Stimulated activated CD4-positive, alpha-beta T cell treated with anti-CD3 and anti-CD28 coated beads, Interleukin-1b, Interleukin-23, amount 100 ng/mL, for 1 hour (primary cell): ENCODE measurements at places on chromosomes 3 and 15.

DNA sequence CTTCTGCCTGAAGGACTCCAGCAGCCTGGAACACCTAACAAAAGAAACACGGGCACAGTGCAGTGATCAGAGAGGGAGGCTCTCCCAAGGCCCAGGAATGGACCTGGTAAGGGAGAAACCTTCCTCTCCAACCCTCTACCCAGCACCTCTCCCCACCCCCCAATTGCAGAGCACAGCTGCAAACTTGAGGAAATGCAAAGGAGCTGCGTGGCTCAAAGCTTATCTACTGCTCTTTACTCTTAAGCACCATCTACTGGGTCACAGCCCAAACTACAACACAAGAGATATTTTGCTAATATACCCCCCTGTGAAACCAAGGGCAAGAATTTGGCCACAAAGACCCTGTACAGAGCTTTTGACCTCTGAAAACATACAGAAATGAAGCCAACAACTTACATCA lies 328.3 kb downstream of the OXSM start:
- no peak for DNase-seq

DNA sequence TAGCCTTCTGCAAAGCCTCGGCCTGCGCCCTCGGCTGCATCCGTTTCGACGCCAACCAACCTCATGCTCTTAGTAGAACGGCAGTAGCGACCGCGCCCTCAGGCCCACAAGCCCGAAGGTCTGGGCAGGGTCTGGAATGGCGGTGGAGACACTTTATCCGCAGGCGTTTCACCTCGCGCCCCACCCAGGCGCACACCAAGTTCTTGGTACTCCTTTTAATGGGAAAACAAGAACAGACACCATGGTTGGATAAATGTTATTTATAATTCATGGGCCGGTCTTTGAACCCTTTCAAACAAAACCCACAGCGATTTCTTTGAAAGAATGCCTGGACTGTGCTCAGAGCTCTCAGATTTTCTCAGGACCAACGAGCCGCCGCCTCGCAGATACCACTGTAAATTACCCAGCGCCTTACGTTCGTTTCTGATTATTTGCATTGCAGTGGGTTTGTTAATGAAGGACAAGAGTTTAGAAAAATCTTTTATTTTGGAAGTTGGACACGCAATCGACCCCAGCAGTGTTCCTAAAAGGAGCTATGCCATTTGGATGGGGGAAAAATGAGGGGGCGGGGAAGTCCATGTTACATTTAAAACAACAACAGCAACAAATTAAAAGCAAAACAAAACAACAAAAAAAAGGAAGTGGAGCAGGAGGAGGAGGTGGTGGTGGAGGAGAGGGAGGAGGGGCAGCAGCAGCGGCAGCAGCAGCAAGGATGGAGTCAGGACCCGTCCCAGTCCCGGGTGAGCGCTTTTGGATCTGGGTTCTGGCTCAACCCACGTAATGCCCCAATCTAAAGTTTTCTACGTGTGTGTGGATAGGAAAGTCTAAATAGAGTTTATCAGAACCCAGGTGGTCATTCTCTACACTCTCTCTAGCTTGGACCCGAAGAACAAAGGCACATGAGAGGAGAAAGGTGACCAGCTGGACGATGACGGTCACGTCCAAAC lies 993 bp upstream of the ISL2 start:
- no peak for DNase-seq

- DNase-seq: no peak
Measured at GRCh38 chr3:195715134-195715533, 5.6 kb upstream of the MUC20 start.

- no peak for DNase-seq
Measured at GRCh38 chr3:187769771-187770170, 24.5 kb upstream of the BCL6 start.

DNA sequence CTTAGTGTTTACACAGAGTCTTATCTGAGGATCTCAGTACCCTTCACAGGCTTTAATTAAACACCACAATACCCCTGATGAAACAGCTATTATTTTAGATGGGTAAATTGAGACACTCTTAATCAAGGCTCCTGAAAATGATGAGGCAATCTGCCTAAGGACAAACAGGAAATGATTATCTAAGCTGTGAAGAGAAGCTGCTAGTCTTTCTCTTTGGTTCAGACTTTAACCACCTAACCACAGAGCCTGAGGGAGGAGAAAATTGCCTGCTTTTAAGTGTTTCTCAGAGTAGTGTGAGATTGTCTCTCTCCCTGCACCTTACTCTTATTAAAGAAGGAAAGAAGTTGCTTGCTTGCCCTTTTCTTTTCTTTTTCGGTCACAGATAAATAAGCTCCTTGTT lies 364.3 kb upstream of the ADAMTS9 start:
- DNase-seq: no peak

DNA sequence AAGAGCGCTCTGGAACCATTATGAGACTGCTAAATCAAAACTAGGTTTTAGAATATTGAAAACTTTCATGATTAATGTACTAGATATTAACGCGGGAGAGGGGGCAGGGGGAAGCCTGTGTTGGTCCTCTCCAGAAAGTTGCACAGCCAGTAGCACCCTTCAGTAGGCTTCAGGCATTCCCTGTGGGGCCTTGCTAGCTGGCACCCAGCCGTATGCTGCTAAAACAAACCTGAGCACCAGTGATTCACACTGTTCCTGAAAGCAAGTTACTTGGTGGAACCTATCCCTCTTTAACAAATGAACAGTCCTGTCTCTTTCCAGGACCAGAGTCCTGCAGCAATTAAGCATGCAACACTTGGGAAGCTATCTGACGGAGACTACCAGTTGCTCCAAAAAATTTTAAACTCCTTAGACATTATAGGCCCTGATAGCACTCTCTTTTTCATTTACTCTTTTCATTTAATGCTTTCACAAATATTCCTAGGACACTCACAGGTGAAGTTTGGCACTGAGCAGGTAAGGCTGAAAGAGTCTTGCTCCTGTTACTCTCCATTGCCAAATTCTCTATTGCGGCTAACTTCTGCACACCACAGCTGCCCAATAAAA lies 1.2 kb upstream of the ATRIP start:
- no peak for DNase-seq

DNA sequence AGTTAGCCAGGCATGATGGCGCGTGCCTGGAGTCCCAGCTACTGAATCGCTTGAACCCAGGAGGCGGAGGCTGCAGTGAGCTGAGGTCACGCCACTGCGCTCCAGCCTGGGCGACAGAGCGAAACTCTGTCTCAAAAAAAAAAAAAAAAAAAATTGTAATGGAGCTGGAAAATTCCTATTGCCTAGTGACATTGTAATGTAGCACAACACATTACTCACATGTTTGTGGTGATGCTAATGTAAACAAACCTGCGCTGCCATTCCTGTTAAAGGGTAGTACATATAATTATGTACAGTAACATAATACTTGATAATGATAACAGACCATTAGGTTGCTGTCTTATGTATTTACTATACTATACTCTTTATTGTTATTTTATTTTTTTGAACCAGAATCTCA lies 39.1 kb downstream of the KNL1 start:
- DNase-seq: no peak

- no peak for DNase-seq
Measured at GRCh38 chr3:182617500-182617899, 175.8 kb upstream of the ATP11B start.

GRCh38 chr15:70504299-70504951 lies 258.9 kb downstream of the UACA start:
- no peak for DNase-seq

DNA sequence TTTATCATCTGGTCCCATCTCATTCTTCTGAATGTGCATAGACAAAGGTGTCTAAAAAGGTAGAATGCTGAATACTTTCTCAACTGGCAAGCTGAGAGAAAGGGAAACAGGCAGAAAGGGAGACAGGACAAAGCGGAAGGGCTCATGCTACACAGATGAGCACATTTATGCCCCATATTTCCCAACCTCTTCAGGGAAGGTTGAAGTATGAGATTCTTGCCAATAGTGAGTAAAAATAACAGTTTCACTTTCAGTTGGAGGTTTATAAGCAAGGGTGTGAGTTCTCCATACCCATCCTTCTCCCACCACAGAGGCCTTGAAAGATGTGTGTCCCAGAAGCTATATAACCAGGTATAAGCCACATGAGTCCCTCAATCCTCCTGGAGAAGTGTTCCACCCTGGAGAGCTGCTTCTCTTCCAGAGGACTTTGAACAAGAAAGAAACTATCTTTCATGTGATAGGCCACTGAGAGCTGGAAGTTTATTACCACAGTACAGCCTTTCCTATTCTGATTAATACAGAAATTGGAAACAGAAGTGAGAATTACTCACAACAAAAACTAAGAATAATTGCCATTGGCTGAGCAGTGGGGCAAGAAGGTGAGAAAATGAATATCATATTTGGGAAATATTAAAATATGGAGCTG lies 709.4 kb upstream of the NR2F2 start:
- no peak for DNase-seq

- DNase-seq: no peak
Measured at GRCh38 chr3:39362192-39362591, 21.0 kb upstream of the SLC25A38 start.

DNA sequence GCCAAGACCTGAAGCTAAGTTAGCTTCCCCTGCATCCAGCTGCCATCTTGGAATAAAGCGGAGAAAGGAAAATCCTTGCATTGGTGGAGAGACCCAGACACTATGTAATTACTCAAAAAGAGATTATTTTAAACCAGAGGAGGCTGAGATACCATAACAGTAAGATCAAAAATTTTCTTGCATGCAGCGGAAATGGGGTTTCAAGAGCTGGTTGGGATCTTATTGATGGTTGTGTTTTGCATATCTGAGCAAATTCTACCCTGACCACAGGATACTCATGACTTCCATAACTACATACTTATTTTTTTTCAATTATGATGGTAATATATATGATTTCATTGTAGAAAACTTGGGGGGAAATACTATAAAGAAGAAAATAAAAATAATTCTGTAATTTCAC lies 17.5 kb downstream of the TMEM158 start:
- DNase-seq: no peak

DNA sequence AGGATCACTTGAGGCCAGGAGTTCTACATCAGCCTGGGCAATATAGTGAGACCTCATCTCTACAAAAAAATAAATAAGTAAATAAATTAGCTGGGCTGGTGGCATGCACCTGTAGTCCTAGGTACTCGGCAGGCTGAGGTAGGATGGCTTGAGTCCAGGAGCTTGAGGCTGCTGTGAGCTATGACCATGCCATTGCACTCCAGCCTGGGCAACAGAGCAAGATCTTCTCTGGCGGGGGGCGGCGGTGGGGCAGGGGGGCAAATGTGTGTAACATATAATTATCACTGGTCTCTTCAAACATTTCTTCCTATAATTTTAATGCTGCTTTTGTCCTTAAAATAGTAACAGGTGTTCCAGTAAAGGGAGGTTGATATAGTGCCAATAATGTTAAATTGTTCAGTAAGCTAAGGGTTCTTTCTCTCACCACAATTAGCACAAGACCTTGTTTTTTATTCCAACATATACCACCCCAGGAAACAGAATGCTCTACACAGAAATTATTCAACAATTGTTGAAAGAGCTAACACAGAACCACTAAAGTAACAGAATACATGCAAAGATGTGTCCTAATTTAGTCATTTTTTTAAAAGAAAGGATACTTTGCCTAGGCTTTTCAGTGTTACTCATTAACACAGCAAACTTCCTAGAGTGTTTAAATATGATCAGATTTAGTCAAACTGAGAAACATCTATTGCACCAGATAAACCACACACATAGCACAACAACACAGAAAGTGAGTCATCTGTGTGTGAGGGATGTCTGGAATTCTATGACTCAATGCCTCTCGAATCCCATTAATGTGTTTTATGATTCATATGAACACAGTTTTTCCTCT lies 29.1 kb downstream of the ANKRD28 start:
- no peak for DNase-seq

GRCh38 chr15:73139744-73140553 lies 87.7 kb downstream of the NEO1 start:
- DNase-seq: no peak

DNA sequence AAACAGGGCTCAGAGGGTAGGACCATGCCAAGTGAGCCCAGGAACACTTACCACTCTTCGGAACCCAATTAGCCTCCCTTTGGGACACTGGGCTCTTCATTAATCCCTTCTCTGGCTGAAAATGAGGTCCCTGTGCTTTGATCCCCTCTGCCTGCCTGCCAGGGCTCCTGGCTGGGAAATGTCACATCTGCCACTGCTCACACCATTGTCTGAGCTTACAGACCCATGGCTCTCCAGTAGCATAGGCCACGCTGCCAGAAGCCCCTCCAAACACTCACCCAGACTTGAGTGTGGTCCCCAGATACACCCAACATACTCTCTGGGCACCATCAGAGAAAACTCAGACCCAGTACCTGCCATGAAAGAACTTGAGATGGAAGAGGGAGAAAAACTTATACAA lies 287.3 kb downstream of the XXYLT1 start:
- DNase-seq: no peak

DNA sequence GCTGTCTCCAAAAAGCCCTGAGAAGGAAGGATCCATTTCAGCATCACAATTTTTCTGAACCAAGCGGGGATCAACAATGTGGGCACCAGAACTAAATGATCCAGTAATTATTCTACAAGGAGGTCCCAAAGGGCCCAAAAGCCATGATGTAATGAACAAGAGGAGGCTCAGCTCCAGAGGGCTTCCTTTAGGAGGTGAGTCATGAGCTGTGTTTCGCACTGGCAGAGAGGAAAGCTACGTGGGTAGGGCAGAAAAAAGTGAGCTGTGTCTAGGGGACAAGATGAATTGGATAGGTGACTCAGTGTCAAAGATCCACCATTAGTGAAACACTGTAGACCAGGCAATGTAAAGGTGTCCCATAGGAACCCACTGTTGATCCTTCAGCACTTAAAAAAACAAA lies 113.4 kb downstream of the RORA start:
- no peak for DNase-seq

GRCh38 chr3:182755712-182756111 lies 37.6 kb upstream of the ATP11B start:
- no peak for DNase-seq

- DNase-seq: no peak
Measured at GRCh38 chr3:107796791-107797190, 274.0 kb downstream of the BBX start.

GRCh38 chr3:150252462-150252861 lies 155.6 kb upstream of the TSC22D2 start:
- DNase-seq: no peak

DNA sequence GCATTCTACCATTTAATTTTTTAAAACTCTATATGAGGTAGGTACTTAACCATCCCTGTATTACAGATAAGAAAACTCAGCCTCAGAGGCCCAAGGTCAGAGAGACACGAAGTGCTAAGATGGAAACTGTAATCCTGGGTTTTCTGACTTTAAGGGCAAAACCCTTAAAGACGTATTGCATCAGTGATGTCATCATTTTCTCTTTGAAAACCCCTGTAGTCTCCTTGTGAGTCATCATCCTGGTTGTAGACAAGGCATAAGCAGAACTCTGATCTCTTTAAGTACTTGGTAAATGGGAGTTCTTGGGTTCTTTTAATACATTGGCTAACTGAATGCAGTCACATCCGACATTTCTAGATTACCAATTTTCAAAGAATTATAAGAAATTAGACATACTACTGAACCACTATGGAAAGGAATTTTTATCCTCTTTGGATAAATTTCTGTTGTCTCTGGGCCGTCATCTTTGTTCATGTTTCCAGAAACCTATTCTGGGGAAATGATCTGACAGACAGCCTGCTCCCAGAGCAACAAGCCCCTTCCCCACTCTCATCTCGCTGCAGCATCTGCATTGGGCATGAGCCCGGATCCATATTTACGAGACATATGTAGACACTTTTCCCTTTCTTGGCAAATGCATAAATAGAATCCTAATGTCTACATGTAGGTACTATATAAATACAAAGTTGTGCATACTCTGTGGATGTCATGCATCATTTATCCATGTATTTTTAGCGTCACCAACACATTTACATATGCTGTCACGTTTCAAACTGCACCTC lies 48.7 kb upstream of the MDFIC2 start:
- DNase-seq: no peak
